ENCODE measurements at places on chromosomes 5 and 9. TPM values are rescaled to one million over a fixed set of nuclear protein-coding genes. Genes with fewer than 3 reads are reported as not detected.

- no peak for DNase-seq
Observed at GRCh38 chr9:123488722-123489321, 132.8 kb downstream of the CRB2 start.

- DNase-seq, result no peak
Observed at GRCh38 chr9:114737118-114737517, 55.1 kb upstream of the TEX48 start.

- no peak for DNase-seq
Observed at GRCh38 chr5:38843665-38844064, 2.1 kb upstream of the OSMR start.

GRCh38 chr9:129932303-129933151 lies 97.3 kb downstream of the USP20 start:
- DNase-seq, result no peak

DNA sequence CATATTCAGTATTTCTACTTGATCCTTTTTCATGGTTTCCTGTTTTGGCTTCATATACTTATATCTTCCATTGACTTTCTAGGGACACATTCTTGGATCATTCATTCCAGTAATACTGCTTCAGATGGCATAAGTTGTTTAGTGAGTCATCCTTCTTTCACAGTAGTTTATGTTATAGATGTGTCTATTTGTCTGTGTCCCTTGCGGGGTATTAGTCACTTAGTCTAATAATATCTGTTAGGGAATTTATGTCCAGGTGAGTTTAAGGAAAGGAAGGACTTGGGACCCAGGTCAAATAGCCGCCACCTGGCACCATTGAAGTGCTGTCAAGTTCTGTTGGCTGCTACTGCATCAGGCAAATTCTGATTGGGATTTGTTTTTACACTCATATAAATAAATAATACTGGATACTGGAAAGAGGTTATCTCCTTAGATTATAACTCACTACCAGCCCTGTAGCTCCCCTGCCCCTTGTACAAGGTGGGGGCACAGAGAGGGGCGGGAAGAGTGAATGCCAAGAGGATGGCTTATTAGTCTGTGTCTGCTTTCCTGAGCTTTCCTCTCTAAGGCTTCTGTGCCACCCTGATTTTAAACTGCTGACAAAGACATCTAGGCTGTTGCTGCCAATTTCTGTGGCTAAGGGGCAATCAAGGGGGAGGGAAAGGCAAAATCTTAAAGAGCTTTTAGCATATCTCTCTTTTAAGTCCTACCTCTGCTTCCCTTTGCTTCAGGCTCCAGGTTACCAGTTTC lies 64.9 kb downstream of the CDC42SE2 start:
- DNase-seq, result no peak

GRCh38 chr5:136200130-136200529 lies 7.2 kb upstream of the SMIM32 start:
- DNase-seq, result no peak

- DNase-seq, result no peak
Observed at GRCh38 chr9:70791936-70792335, 329.5 kb downstream of the TRPM3 start.

DNA sequence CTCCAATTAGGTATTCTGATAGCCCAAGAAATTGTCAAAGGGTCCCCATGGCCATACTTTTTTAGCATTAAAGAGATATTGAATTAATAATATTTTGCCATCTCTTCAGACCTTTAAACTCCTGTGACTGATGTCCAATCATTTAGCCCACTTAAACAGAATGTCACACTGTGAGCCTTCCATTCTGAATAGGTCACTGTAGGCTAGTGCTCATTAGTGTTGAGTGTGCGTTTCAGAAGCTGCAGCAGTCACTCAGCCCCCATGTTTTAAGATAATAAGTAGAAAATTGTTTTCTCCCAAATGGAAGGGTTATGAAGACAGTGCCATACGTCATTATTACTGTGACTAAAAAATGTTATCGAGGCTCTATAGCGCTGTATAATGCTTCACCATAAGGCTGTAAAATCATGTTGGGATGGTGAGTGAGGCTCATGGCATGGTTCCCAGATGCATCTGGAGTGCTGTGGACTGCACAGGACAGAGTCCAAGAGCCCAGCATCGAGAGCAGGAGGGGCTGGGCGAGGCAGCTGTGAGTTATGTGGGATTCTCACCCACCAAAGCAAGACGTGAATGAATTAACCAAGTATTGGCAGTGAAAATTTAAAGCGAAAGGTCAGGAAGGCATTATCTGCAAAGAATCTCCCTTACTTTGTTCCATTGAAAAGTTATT lies 2112.9 kb upstream of the WWC1 start:
- DNase-seq, result no peak

DNA sequence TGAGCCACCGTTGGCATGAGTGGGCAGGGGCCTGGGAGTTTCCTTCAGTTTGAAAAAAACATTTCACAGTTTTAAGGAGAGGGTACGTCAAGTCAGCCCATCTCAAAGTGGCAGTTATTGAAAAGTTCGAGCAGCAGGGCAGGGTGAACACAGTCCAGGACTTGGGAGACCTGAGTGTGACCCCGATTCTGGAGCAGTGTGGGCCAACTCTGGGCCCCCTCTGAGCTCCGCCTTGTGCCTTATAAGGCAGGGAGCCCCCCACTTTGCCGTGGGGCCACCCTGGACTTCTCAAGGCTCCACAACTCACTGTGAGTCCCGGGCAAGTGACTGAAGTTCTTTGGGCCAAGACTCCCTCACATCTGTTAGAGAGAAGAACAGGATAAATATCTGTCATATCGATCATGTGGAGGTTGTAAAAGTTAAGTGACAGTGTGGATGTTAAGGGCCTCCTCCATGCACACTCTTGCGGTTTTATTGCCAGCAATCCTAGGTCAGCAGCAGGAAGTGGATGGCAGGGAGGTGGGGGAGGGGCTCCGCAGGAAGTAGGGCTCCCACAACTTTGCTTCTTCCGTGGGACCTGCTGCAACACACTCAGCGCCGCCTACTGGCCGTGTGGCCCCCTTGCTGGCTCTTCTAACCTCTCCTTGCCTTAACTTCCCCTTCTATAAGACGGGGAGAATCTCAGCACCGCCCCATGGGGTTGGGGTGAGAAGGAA lies 38.4 kb downstream of the HRH2 start:
- DNase-seq, result peak; percentile 34

GRCh38 chr9:92745881-92746280 lies 18.8 kb downstream of the BICD2 start:
- no peak for DNase-seq

GRCh38 chr9:79581388-79581787 lies 9.6 kb downstream of the TLE4 start:
- no peak for DNase-seq

DNA sequence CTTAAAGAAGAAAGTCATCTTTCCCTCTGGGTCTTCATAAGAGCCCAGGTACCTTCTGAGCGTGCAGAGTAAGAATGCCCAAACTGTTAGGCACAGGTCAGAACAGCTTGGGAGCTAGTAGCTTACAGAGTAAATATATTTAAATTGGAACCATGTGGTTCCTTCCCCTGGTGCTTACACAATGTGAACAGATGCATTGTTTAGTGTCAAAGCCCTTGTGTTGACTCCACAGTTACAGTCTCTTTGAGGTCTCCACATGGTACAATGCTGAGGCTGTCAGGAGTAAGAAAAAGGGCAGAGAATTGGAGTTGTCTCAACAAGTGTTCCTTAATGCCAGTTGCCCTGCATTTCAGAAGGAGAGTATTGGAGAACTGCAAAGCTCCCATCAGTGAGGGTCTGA lies 188.5 kb downstream of the PAPPA start:
- DNase-seq, result no peak

DNA sequence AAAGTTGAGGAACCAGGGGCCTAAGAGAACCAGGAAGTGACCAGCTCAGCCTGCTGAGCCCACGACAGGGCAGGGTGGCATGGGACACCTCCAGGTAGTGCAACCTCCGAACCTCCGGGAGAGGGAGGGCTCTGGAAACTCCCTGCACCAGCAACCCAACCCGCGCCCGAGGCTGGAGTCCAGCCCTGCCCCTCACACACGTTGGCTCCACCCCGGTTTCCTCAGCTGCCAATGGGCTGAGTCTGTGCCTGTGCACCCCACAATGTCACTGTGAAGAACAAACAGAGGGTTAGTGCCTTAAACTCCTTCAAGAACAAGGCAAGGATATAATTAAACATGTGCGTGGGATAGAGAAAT lies 17.0 kb upstream of the UNC5A start:
- DNase-seq, result no peak

- no peak for DNase-seq
Observed at GRCh38 chr5:166795756-166796155, 1495.7 kb upstream of the WWC1 start.

DNA sequence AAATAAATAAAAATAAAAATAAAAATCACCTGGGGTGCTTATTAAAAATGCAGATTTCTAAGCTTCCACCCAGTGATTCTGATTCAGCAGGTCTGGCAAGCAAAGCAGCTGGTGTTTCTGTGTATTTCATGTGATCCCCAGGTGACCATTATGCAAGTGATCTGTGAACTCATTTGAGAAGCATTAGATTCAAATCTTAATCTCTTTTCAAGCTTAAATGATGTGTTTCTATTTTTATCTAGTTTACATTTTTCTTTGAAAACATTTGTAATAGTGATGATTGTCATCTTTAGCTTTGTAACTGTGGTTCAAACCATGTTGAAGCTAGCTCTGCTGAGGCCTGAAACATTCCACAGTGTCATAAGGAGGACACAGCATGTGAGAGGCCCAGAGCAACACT lies 804.8 kb upstream of the ZNF608 start:
- no peak for DNase-seq

GRCh38 chr5:133256276-133256675 lies 204.5 kb downstream of the HSPA4 start:
- DNase-seq, result no peak

DNA sequence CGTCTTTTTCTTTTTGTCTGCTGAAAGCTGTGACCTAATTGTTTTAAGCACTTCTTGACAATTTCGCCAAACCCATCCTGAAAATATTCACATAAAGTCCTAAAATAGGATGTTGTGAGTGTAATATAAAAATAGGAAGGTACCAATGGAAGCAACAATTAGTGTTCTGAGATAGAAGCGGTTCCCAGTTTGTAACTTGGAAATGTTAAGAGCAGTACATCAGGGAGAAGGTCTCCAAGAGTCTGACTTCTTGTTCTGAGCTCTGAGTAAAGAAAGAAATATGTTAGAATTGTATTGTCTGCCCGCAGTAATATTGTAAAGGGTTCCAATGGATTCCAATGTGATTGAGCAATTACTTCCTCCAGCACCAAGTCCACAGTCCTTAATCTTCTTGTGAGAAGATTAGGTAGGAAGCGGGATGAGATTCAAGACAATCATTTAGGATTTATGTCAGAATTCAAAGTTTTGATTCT lies 3.9 kb downstream of the VCAN start:
- no peak for DNase-seq

- no peak for DNase-seq
Observed at GRCh38 chr9:98287384-98287783, 31.9 kb upstream of the TBC1D2 start.

GRCh38 chr5:152256580-152256979 lies 148.5 kb downstream of the NMUR2 start:
- DNase-seq, result no peak

- peak; percentile 21 for DNase-seq
Observed at GRCh38 chr9:80699511-80699998, 989.8 kb downstream of the TLE1 start.

- DNase-seq, result no peak
Observed at GRCh38 chr9:85530721-85531120, 211.0 kb downstream of the AGTPBP1 start.

- peak; percentile 5 for DNase-seq
Observed at GRCh38 chr5:152349683-152350526, 55.2 kb downstream of the NMUR2 start.

DNA sequence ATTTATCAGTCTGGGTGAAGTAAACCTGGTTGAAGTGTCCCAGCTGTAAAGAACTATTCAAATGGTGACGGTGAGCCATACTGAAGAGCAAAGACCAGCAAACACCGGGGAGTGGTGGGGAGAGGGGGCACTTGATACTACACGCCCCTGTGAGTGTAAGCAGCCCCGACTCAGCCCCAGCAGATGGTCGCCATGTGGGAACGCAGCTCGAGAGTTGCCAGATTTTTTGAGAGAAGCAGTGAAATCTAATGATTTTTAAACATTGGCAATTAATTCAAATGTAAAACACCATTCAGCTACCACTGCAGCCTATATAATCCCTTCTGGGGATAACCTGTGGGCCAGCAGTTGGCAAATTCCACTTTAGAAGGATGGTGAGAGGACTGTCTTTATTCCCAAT lies 1386.9 kb upstream of the WWC1 start:
- no peak for DNase-seq

- no peak for DNase-seq
Observed at GRCh38 chr5:80069251-80069800, 34.2 kb downstream of the THBS4 start.

DNA sequence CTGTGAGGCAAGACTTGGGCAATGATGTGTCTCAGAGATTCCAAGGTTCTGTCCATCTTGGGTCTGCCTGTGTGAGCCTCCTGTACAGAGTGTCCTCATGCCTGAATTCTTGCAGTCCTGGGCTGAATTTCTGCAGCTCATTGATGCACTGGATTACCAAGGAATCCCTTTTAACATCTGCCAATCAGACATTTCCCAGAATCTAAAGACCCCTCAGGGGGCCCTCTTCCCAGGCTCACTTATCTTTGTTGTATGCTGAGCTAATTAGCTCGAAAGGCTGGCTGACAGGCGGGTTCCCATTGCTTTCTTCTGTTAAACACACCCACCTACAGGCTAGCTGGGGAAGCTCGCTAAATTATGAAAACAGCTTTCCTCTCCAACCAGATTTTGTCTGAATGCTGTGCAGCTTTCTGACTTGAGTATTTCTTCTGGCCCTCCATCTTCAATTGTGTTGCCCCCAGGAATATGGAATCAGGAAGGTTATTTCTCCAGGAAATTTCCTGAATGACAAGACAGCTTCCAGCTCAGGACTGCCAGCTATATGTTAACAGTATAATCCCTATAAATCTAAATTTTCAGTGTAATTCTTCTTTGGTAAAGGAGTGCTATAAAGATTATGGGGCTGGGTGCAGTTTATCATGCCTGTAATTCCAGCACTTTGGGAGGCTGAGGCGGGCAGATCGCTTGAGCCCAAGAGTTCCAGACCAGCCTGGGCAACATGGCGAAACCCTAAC lies at the start of gene LIX1:
Gene LIX1 (minus strand): TSS at position 91 of the 734 bp plus-strand sequence. CDS start 35 bp downstream, at position 56.
- DNase-seq, result peak; percentile 57

- DNase-seq, result no peak
Observed at GRCh38 chr9:130990306-130990977, 18.5 kb upstream of the LAMC3 start.

DNA sequence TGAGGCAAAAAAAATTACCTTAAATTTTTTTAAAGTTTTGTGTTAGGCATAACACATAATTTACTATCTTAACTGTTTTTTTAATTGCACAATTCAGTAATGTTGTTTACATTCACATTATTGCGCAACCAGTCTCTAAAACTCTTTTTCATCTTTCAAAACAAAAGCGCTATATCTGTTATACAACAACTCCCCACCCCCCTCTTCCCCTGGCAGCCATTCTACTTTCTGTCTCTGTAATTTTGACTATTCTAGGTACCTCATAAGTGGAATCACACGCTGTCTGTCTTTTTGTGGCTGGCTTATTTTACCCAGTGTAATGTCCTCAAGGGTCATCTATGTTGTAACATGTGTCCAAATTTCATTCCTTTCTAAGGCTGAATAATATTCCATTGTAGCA lies 241.5 kb upstream of the DMRT1 start:
- DNase-seq, result no peak

FGFR4 gene
- polyA plus RNA-seq, result 87.4 TPM

PCDHGB6 gene
- 6.8 TPM for polyA plus RNA-seq

ORM2 gene
- not detected for polyA plus RNA-seq

NR3C1 gene
- polyA plus RNA-seq, result 30.5 TPM

TAF1L gene
- 0.13 TPM for polyA plus RNA-seq

CD74 gene
- 288 TPM for polyA plus RNA-seq

ANKDD1B gene
- 10.2 TPM for polyA plus RNA-seq

FAM53C gene
- 39.7 TPM for polyA plus RNA-seq

OTP gene
- not detected for polyA plus RNA-seq
